Foreskin keratinocyte (primary cell): ENCODE measurements at places on chromosomes 4 and X. TPM values are rescaled to one million over a fixed set of nuclear protein-coding genes. Genes with fewer than 3 reads are reported as not detected.

KIT gene
- polyA plus RNA-seq = not detected in 2 replicates

TMEM184C gene
- 7.1 and 8.5 TPM in 2 replicates for polyA plus RNA-seq

H2BW2 gene
- not detected in 2 replicates for polyA plus RNA-seq

BEND2 gene
- polyA plus RNA-seq = not detected in 2 replicates

TMEM271 gene
- not detected in 2 replicates for polyA plus RNA-seq

CCDC149 gene
- 2.1 and 2.5 TPM in 2 replicates for polyA plus RNA-seq

MAPK10 gene
- 1.2 and 2.1 TPM in 2 replicates for polyA plus RNA-seq

GAB3 gene
- 0.04 and 0.11 TPM in 2 replicates for polyA plus RNA-seq

DCX gene
- polyA plus RNA-seq = not detected in 2 replicates

GJB1 gene
- polyA plus RNA-seq = not detected in 2 replicates

F8A2 gene
- polyA plus RNA-seq = not detected in 2 replicates

GAB1 gene
- polyA plus RNA-seq = 1.3 and 1.8 TPM in 2 replicates

TRIML2 gene
- polyA plus RNA-seq = 18.3 and 48.9 TPM in 2 replicates

ELK1 gene
- polyA plus RNA-seq = 17.8 and 20.3 TPM in 2 replicates

HPGDS gene
- polyA plus RNA-seq = not detected in 2 replicates
